ENCODE measurements at places on chromosomes 7 and 10. TPM values are rescaled to one million over a fixed set of nuclear protein-coding genes. Genes with fewer than 3 reads are reported as not detected.

AGR3 gene
- total RNA-seq: not detected

OR6V1 gene
- not detected for total RNA-seq

DNA sequence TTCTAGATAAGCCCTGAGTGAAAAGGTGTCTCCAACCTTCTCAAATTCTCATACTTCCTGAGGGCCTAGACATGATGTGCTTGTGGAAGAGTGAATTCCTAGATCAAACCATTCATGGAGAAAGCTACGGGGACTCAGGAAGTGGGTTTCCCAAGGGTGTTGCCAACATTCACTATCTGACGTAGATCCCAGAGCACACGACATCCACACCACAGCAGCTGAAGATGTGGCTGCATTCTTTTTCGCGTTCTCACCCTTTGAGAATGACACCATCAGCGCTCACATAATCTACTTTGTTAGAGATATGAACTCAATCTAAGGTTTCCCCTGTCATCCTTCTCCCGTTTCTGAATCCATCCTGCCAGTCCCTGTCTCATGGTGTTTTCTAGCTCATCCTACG, 290.8 kb downstream of the DNAJB6 start:
- no peak overlapping the region for H3K27ac ChIP-seq
- no peak for DNase-seq
- no peaks in the 10 kb centered on the region for H3K27me3 ChIP-seq
- H3K4me1 ChIP-seq: no peaks in the 10 kb centered on the region
- no peaks in the 10 kb centered on the region for H3K36me3 ChIP-seq
- H3K4me3 ChIP-seq: no peak overlapping the region

DNA sequence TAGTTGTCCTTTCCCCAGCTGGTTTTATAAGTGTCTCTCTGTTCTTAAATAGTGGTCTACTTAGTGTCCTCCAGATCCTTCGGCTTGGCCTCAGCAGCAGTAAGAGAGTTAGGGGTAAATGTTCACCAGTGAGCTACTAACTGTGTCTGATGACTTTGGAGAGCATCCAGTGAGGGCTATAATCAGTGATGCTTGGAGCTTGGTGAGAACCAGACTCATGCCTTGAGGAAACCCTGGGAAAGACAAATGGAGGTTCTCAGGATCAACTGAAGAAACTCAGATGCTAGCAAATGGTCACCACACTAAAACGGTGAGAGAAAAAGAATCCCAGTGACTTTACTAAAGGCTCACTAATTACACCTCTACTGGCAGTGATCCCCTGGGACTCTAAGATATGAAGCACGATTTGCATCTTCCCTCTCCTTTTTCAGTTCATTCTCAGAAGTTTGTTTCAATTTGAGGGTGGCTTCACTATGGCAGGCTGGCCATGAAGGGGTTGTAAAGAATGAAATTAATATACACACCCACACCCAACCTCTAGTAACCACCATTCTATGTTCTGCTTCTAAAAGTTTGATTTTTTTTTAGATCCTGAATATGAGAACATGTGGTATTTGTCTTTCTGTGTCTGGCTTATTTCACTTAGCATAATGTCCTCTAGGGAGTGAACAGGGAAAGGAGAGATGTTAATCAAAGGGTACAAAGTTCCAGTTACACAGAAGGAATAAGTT, 177.9 kb downstream of the PDE1C start:
- peak overlapping the region; percentile 8 for H3K27ac ChIP-seq
- H3K4me1 ChIP-seq: peaks cover 58% of the 10 kb centered on the region
- H3K36me3 ChIP-seq: peaks cover 2% of the 10 kb centered on the region
- H3K27me3 ChIP-seq: no peaks in the 10 kb centered on the region
- DNase-seq: no peak
